GM03348 (cell line): ENCODE measurements at places on chromosomes 13 and 19.

DNA sequence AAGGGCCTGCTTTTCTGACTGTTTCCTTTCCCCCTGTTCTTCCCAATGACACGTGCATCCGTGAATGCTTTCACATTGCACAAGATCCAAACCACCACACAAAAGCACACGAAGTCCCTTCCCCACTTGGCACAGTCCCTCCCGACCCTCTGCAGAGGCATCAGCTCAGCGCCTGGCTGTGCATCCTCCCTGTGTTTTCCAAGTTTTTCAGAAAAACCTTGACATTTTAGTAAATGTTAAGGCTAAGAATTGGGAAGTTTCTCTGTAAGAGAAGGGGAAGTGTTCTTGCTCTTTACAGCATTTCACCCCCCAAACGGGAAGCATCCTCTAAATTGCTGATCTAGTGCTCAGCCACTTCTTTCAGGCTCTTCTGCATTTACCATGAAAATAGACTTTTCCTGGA lies 94.5 kb upstream of the TM9SF2 start:
- DNase-seq, result no peak

DNA sequence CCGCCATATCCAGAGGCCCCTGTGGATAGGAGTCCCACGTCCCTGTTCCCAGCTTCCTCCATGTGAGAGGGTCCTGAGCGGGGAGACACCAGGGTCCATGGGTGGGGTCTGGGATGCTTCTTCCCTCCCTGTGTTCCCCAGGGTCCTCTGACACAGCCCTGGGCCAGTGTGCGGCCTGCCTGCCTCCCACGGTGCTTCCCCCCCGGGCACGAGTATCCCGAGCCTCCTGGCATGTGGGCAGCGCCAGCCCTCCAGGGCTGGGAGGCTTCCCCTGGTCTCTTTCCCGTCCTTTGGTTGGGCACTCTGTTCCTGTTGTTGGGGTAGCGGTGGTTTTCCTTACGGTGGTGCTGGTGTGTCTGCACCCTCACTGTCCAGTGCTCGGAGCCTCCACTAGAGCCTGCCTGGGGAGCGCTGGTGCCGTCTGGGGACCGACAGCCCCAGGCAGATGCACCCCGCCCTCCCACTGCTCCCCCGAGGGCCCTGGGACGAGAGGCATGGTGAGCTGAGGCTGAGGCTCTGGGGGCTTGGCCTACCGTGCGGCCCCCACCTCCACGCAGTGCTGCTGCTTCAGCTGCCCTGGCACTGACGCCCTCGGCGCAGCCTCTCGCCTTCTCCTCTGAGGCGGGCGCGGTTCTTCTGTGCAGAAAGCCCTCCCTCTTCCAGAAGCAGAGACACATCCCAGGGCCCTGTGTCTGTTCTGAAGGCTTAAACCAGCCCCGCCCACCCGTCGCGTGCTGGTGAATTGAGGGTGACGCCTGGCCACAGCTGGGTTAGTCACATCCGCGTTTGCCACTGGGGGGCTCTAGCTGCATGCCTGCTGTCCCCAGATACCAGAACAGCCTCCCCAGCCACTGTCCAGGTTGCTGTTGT lies 27.9 kb downstream of the PLEKHJ1 start:
- peak; percentile 93 for DNase-seq

- DNase-seq, result peak; percentile 84
Observed at GRCh38 chr19:8355631-8356402, 8.1 kb upstream of the ANGPTL4 start.

DNA sequence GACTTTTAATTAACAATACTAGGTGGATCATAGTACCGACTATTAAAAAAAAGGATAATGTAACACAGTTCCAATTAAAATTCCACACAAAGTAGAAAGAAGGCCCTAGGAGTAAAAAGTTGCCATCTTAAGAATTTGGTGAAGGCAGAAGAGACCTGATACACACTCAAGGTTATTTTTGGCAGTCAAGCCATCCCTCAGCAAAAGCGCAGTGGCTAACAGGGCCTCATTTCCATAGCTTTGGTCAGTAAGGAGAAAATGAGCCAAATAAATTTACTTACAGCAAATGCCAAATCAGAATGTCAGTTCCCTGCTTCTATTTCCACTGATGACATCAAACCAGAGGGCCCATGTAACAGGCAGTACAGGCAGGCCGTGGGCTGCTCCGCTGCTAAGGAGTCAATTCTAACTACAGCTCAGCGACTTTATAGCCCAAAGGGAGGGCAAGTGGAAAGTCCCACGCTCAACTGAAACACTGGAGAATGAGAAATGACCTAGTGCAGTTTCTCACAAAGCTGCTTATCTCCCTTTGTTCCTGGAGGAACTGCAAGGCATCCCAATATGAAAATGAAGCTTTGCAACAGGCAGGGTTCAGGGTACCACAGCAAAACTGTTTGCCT lies 6.3 kb downstream of the ARGLU1 start:
- DNase-seq, result no peak

GRCh38 chr19:10817291-10818038 lies 18.5 kb downstream of the TMED1 start:
- peak; percentile 97 for DNase-seq

DNA sequence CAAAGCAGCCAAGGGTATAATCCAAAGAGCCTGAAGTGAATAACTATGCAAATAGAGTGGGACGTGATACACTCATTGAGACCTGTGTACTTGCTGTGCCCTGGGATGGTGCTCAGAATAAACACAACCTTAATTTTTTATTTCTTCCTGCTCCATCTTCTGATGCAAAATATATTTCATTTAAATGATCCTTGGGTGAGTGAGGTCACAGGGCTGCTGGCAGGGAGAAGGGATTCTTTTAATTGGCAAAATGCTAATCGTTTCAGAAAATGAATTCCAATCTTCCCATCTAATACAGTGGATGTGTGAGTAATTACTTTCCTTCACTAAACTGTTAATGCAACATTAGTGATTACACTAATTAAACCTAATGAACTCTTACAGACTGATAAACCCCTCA lies 63.5 kb downstream of the SIAH3 start:
- DNase-seq, result no peak

GRCh38 chr19:40810160-40810559 lies 11.2 kb downstream of the EGLN2 start:
- DNase-seq, result no peak

- DNase-seq, result no peak
Observed at GRCh38 chr13:51638216-51638871, 54.1 kb downstream of the WDFY2 start.

DNA sequence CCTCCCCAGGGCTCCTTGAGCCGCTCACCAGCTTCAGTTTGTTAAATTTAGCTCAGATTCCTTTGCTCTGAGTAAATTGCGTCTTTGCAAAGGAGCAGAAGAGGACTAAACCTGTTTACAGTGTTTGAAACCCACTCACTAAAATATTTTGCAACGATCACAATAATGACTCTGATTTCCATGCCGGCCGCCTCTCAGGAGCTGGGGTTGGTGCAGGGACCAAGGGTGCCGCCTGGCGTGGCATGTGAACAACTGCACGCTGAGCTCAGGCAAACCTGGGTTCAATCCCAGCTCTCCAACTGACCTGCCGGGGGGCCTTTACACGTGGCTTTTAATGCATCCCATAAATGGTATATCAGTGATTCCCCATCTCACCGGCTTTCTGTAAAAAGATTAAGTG lies 68.7 kb upstream of the CACNA1A start:
- peak; percentile 74 for DNase-seq

DNA sequence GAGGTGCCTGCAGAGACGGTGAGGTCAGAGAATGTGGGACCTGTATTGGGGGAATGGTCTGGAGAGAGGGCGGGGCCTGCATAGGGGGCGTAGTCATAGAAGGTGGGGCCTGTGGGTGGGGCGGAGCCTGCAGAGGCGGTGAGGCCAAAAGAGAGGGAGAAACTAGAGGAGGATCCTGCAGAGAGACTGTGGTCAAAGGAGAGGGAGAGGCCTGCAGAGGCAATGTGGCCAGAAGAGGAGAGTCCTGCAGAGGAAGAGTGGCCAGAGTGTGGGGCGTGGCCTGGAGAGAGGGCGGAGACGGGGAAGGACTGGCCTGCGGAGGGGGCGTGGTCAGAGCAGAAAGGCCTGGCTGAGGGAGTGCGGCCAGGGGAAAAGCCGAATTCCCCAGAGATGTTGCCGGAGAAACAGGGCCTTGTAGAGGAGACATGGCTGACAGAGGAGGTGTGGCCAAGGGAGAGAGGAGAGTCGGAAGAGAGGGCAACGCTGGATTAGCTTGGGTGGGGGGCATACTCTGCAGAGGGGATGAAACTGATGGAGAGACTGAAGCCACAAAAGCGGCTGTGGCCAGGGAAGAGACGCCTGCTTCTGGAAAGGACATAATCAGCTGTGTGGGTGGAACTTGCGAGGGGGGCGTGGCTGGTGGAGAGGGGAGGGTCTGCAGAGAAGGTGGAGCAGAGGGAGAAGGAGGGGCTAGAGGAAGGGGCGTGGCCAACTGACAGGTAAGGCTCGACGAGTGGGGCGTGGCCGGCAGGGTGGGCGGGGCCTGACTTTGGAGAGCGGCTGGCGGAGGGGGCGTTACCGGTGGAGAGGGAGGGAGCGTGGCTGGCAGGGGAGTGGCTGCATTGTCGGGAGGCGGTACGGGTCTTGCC lies 2.5 kb downstream of the PRR36 start:
- DNase-seq, result peak; percentile 94

DNA sequence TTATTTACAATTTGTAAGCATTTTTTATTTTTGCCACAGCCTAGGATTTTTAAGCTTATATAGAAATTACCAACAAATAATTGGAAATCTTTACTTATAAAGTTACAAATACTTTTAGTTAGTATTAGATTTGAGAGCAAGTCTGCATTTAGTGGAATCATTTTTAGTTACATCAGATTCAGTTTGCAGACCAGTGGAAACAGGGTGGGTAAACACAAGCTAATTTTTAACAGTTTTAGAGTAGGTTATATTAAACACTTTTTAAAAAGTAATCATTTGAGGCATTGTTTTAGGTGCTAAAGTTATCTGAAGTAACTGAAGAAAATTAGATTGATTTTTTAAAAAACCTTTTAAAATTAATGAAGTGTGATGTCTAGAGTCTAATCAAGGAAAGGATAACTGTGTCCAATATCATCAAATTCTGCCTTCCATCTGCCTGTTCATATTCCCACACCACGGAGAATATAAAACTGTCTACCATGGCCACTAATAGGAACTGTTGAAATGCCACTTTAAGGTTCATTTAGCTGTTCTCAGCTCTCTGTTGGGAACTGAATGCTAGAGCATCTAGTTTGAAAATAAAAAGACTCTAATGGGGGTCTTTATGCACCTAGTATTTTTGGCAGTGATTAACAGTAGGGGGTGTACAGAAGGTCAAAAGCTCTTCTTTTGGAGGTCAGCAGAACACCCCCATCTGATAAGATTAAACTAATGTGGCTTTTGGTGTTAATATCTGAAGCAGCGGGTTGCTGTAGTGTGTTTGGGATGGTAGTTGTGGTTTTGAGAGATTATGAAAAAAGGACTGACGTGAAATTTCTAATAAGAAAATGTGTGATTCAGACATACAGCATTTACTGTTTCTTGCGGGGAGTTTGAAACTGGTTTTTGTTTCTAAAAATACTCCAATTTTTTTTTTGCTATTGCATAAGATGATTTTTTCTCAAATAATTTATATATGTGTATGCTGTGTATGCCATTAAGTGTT lies 66.5 kb downstream of the NDFIP2 start:
- no peak for DNase-seq

DNA sequence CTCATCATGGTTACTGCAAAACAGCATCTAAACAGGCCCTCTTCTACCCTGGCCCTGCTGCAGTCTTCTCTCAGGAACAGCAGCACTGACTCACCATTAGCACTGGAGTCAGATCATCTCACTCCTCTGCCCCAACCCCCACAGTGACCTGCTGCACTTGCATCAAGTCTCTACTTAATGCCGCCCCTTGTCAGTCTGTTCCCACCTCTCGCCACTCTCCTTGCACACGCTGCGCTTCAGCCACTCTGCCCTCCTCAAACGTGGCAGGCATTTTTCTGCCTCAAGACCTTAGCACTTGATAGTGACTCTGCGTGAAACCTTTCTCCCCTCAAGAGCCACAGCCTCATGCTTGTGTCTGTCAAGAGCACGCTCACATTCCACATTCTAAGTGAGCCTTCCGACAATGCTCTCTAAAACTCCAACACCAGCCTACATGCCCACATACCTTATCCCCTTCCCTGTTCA lies 22.1 kb downstream of the MIPEP start:
- peak; percentile 53 for DNase-seq

DNA sequence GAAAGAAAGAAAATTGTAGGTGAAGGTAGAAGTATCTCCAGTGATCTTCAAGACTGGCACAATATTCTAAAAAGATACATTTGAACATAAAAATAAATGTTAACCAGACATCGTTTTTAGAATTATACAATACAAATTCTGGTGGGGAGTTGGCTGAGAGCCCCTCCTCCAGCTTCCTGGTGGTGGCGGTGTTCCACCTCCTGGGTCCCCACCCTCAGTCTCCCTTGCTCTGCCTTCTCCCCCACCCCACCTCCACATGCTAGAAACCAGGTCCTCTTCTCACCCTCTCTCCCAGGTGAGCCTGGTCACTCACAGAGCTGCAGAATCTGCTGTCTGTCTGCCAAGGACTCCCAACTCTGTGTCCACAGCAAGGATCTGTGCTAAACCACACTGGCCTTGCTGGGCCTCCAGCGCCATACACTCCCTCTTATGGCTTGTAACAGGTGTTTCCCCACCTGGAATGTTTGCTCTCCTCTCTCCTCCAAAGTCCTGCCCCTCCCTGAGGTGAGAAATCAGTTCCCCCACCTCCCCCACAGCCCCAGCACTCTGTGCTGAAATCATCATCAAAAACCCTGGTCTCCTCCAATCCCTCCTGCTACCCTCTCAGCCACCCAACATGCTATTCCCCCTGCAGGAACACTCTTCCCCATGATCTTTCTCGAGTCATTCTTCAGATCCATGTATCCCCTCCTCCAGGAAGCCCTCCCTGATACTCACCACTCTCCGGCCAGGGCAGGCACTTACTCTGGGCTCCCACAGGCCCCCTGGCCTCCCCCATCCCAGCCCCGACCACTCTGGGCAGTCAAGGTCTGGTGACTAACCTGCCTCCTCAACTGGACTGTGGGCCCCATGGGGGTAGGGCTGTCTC lies 20.5 kb upstream of the CYP2S1 start:
- no peak for DNase-seq

DNA sequence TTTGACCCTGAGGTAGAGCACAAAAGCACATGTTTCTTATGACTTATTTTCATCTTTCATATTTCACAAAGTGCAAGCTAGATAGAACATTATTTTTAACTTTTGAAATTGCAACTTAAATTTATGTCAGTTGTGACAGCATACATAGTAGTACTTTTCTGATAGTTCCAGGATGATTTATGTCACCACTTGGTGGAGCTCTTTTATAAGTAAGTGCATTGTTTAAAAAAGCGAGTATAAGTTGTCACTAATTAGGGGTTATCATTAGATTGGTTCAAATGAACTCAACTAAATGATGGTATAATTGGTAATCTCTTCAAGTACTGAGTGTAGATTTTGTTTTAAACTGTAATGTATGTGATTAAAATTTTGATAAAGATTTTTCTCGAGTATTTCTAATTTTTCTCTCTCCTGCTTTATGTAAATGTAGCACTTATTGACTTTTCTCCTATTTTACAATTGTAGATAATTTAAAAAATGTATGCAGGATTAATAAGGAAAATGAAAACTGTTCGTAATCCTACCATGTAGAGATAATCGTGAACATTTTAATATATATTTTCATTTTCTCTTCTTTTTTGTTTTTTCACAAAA lies 31.1 kb downstream of the RB1 start:
- peak; percentile 28 for DNase-seq
